ENCODE measurements at places on chromosomes 2 and 18.

DNA sequence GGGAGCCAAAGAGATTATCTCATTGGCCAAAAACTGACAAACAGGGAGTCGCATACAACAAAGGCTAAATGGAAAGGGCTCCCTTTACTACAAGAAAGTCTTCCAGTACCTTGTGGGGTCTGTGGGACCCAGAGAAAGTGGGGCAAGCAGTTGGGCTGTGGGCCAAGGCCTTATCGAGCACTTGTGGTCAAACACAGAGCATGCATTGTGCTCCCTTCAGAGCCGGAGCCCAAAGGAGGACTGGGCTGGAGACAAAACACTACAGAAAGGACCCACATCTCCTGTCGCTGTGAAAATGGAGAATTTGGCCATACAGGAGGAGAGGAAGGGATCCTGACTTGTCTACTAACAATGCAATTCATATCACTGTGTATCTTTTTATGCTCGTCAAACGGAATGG, 37.1 kb upstream of the SLC1A4 start:
- DNase-seq: no peak

DNA sequence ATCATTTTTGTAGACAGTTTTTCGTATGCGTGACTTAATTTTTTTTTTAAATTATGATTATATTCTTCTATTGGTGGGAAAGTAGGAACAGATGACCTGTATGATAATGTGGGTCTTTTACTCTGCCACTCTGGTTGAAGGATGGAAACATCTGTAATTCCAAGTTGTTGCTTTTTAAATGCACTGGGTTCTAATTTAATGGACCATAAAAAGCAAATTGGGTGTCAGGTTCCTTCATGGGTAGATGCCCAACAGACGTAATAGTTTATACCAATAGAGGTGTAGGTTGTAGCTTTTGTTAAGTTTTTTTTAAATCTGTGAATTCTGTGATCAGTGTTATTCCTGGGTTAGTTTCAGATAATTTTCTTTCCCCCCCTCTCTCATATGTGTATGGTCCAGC, 117.6 kb downstream of the MAP4K4 start:
- DNase-seq: no peak

- no peak for DNase-seq
Measured at GRCh38 chr2:188727846-188728245, 246.3 kb upstream of the COL3A1 start.

- DNase-seq: no peak
Measured at GRCh38 chr18:76055025-76055424, 440.0 kb downstream of the ZNF516 start.

- no peak for DNase-seq
Measured at GRCh38 chr2:232587512-232587911, 37.0 kb downstream of the EIF4E2 start.

- DNase-seq: no peak
Measured at GRCh38 chr2:24087032-24087431, 2.4 kb upstream of the TP53I3 start.

DNA sequence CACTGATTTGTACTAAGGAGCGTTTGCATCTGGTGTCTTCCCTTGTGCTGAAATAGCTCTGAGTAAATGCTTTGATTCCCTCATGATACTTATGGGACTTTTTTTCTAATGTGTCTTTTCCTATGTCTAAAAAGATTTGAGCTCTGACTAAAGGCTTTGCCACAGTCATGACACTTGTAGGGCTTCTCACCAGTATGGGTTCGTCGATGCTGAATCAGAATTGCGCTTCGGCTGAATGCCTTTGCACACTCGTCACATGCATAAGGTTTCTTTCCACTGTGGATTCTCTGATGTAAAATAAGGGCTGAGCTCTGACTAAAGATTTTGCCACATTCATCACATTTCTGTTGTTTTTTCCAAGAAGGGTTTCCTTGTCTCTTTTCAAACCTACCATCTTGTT, 8.0 kb downstream of the ZNF396 start:
- no peak for DNase-seq
